Occipital lobe (tissue), 3 donors: ENCODE measurements at places on chromosomes 4 and X. TPM values are rescaled to one million over a fixed set of nuclear protein-coding genes. Genes with fewer than 3 reads are reported as not detected.

Gene AGTR2
- under 0.01 TPM for total RNA-seq

Gene ETFDH
- total RNA-seq, result 26.2 TPM

Gene TXK
- total RNA-seq, result 3.1 TPM

Gene CENPC
- total RNA-seq, result 34.9 TPM

Gene BEND2
- under 0.01 TPM for total RNA-seq

Gene CLDN2
- total RNA-seq, result not detected

Gene TCEAL8
- total RNA-seq, result 99.8 TPM

Gene PABPC1L2B
- total RNA-seq, result not detected

Gene HMGN5
- 0.31 TPM for total RNA-seq

Gene DDX53
- not detected for total RNA-seq

Gene SHISA3
- total RNA-seq, result 0.16 TPM

Gene MAGEA8
- not detected for total RNA-seq

Gene CENPVL1
- 1.7 TPM for total RNA-seq

Gene HSFX4
- not detected for total RNA-seq

Gene ZNF280C
- total RNA-seq, result 13.9 TPM

Gene NHS
- 3.3 TPM for total RNA-seq

Gene CXorf49
- not detected for total RNA-seq

Gene PNMA5
- total RNA-seq, result 3.0 TPM

Gene POU3F4
- total RNA-seq, result 12.6 TPM

Gene UGT2B17
- total RNA-seq, result not detected

Gene YY2
- total RNA-seq, result 0.94 TPM

Gene MAGEA2B
- not detected for total RNA-seq

Gene RNF212
- 1.1 TPM for total RNA-seq

Gene CCDC158
- 4.2 TPM for total RNA-seq

Gene MAGEC2
- not detected for total RNA-seq

Gene PNMA6A
- 18.1 TPM for total RNA-seq

Gene GC
- total RNA-seq, result 0.31 TPM

Gene FHIP1A
- total RNA-seq, result 3.3 TPM

Gene CHRNA9
- total RNA-seq, result 0.31 TPM

Gene MAGEB4
- not detected for total RNA-seq

Gene SLC9B1
- total RNA-seq, result 10.8 TPM

Gene USP27X
- total RNA-seq, result 15.4 TPM

Gene LPAR4
- 5.5 TPM for total RNA-seq

Gene LUZP4
- total RNA-seq, result not detected

Gene PRDX4
- total RNA-seq, result 37.9 TPM

Gene AMELX
- total RNA-seq, result not detected

Gene DNASE1L1
- total RNA-seq, result 4.4 TPM

Gene TECRL
- total RNA-seq, result under 0.01 TPM

Gene SYTL4
- 2.3 TPM for total RNA-seq

Gene HTN1
- not detected for total RNA-seq

Gene RAI2
- 3.1 TPM for total RNA-seq

Gene SLC4A4
- 15.6 TPM for total RNA-seq

Gene FAM53A
- 0.78 TPM for total RNA-seq

Gene F8A3
- 1.6 TPM for total RNA-seq

Gene ADRA2C
- total RNA-seq, result 2.2 TPM

Gene FRMPD4
- 34.5 TPM for total RNA-seq

Gene QRFPR
- total RNA-seq, result not detected
